ENCODE measurements at places on chromosomes 7 and 10.

GRCh38 chr7:143811-144453 is 48.4 kb upstream of the FAM20C start:
- DNase-seq = no peak

DNA sequence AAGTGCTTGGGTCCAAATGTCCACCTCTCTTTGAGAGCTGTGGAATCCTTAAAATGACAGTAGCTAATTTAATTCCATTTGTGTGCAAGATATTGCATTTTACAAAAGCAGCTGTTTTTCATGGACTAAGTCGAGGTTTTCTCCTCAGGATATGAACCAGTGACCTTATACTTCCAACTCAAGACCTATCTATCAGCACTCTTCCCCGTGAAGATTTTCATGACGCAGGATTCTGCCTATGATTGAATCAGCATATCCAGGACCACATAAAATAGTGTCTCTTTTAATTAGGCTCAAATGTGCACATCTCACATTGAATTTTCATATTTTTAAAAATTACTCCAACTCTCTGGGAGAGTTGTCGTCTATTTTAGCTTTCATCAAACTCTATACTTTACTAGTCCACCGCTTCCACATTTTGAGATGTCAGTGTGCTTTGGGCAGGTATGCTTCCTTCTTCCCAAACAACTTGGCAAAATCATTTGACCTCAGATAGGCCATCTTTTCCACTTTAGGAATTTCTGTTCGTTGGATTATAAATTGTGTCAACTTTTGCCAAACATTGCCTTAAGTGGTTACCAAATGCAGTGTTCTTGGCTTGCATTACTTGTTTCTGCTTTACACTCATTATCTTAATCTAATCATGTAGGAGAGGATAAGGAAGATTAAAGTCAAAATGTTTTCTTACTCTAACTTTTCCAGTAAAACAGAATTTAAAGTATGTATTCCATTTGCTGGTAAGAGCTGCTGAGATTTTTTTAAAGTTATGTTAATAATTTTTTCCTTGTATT is 39.4 kb downstream of the SEMA3A start:
- DNase-seq = no peak

GRCh38 chr10:47092831-47093230 is 181.6 kb downstream of the PTPN20 start:
- no peak for DNase-seq

- no peak for DNase-seq
These were observed 573.0 kb upstream of the AUTS2 start for GRCh38 chr7:69025249-69025648.

GRCh38 chr10:16440396-16441133 is 3.8 kb downstream of the PTER start:
- no peak for DNase-seq

DNA sequence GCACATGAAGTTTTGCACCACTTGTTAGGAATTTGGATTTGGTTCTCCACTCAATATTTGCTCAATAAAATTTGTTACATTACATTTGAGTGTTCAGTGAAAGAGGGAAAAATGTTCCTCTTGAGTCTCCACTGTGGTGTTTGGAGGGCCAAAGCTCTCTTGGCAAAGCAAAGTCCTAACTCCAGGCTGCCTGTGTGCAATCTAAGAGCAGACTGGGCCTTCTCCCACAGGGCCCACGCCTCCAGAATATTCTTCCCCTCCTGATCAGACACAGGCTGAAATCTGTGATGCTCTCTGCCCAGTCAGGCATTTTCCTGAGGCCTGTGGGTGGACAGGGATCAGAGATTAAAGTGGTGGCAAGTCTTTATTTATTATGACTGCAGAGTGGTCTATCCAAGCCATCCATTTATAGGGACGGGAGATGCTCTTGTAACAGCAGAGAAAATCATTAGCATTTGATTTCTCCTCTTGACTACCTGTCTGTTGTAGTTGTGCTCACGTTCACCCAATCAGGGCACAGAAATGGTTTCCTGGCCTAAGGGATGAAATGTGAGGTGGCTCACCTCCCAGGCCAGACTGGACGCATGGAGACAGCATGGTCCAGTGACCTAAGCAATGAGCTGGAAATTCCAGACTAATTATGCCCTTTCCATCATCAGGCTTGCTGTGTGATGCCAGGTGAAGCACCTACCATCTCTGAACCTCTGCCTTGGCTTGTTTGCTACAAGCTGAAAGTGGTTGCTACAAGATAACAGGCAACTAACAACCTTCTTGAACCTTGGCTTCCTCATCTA is 147.1 kb upstream of the NRBF2 start:
- no peak for DNase-seq

DNA sequence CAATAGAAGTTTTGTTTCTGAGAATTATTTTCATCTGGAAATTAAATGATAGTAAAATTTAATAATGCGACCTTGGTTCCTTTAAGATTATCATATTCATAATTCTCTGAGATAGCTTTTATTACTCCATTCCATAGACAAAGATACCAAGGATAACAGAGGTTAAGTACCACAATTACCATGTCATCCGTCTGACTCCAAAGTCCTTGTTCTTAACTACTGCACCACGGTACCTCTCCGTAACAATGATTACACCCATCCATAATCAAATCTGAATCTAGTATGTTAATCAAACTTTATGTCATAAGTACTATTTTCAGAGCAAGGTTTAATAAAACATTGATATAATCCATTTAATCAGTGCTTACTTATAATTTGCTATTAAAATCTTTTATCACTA is 8.4 kb downstream of the ZDHHC6 start:
- no peak for DNase-seq

GRCh38 chr7:50631639-50632038 is 66.4 kb upstream of the DDC start:
- DNase-seq = no peak

- DNase-seq = no peak
These were observed 40.5 kb upstream of the DPYSL4 start for GRCh38 chr10:132146271-132146671.

DNA sequence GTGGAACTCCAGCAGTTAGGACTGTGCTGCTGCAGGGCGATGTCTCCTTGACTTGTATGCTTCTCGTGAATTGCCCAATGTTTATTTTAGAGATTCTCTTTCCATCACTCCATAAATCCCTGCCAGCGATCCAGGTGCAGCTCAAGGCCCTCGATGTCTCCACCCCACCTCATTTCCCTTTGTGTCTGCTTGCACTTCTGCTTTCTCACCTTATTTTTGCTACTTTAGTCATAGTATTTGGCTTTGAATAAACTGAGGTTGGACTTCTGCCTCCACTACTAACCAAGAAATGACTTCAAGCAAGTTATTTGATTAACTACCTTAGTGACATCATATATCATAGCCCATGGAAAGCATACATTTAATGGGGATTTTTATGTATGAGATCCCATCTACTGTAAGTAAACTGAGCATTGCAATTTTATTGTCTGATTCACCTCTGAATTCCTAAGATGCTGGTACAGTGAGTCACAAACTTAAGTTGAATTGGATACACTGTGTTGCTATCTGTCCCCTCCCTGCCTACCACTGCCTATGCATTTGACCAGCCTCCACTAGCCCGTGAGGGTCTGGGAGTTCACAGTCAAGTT is 255.8 kb downstream of the ABCA13 start:
- DNase-seq = no peak

- peak; percentile 47 for DNase-seq
These were observed at the start of gene CPA4 for GRCh38 chr7:130292682-130293257. Gene CPA4 (plus strand): TSS chr7:130293161. CDS start chr7:130293181, 20 bp downstream.

DNA sequence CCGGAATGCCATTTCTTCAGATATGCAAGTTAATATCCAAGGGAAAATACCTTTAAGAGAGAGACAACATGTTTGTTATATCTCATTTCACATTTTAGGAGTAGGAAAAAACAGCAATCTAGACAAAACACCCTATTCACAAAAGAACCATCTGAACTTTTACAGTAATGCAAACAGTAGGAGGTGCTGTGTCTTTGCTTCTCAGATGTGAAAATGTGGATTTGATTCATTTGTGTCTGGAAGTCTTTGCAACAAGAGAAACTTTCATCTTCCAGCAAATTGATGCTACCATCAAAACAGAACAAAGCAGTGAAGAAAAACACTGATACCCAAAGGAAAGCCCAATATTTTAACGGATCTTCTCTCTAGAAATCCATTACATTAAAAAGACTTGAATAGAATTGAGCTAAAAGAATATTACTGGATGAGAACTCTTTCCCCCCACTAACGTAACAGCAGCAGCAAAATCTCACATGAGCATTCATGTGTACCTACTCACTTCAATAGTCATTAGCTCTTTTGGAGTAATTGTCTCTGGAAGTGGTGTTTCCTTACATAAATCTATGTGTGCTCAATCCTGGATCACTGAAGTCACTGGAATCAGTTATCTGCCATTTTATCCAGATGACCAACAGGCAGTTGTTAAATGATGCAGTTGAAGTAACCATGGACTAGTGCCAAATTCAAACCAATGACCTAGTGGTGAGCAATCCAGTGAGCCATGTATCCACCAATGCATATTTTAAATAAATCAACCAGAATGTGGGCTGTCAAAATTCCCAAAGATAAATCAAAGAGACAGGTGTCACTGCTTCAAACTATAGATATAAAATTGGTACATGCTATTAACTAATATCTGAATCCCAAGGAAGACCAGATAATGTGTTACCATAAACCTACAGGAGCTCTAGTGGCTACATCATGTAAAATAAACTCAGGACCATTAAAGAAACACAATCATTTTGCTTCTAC is 1.8 kb downstream of the SEMA3C start:
- peak; percentile 71 for DNase-seq

DNA sequence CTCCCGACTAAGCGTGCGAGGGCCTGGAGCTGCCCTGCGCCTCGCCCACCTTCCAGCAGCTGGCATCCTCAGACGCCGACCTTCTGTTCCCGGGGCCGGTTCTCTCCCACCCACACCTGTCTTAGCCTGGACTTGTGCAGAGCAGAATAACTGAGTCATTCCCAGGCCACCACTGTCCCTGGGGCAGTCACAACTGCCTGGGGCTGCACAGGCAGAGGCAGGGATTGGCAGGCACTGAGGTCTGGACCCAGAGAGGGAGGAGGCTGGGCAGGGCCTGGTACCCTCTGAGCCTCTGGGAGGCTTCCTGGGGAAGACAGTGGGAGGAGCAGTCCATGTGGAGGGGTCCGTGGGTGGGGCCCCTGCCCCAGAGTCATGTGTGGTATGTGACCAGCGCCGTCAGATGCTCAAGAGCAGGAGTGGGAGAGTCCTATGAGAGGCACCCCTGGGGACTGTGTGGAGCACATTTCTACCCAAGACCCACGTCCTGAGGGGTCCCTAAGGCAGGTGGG is 74.3 kb downstream of the NKX6-2 start:
- DNase-seq = no peak

DNA sequence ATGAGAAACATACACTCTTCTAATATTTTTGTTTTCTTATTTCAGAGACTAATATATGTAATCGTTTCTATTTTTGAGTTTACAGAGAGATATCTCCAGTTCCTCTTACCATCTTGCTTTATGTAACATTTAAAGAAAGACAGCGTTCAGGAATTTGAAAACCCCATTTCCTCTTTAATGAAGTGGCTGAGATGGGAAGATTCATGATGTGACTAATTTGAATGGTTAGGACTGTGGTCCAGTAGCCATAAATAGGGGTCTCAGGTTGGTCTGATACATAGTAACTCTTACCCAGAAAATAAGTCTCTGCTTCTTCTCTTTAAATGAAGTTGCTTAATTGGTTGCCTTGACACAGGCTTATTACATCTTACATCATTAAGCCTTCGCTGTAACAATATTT is 6.9 kb downstream of the KMT2E start:
- DNase-seq = no peak

DNA sequence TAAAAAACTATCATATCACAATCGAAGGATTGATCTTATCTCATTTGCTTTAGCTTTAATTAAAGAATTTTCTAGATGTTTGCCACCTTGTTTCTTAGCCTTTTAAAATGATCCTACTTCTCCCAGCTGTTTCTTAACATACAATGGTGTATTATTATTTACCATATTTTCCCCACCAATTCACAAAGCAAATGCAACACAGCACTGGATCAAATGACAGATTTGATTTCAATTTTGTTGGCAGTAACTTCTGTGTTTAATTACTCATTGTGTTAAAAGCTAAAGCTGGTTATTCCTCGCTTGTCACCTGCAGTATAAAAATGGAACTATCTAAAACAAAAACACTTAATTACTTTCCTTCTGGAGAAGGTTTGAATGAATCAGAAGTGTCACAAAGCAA is 19.6 kb downstream of the SVIL start:
- DNase-seq = no peak

GRCh38 chr10:4588824-4589223 is 237.2 kb upstream of the AKR1E2 start:
- DNase-seq = no peak

- DNase-seq = peak; percentile 40
These were observed 750 bp upstream of the CDK14 start for GRCh38 chr7:90595342-90595800.

GRCh38 chr10:13751191-13751764 is 164.5 kb downstream of the PRPF18 start:
- no peak for DNase-seq

- peak; percentile 16 for DNase-seq
These were observed 134.7 kb downstream of the ARL5B start for GRCh38 chr10:18793951-18794350.

DNA sequence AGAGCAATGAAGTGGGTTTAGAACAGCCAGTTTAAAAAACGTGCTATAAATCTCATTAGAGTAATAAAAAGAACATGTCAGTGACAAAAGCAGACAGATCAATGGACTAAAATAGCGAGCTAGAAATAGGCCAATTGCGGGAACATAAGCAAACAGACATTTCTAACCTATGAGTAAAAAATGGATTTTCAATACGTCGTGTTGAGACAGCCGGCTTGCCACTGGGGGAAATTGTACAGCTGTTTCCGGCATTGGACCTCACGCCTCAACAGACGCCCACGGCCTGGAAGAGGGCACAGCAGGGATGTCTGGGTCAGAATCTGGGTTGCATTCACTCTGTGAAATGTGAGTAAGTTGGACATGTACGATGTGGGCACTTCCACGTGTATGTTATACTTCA is 92.9 kb downstream of the SVOPL start:
- peak; percentile 4 for DNase-seq

- no peak for DNase-seq
These were observed 16.8 kb downstream of the AKR1B15 start for GRCh38 chr7:134565643-134566136.

- no peak for DNase-seq
These were observed 109.6 kb downstream of the GPR37 start for GRCh38 chr7:124655990-124656389.

GRCh38 chr10:80617807-80618206 is 80.1 kb downstream of the SH2D4B start:
- no peak for DNase-seq

DNA sequence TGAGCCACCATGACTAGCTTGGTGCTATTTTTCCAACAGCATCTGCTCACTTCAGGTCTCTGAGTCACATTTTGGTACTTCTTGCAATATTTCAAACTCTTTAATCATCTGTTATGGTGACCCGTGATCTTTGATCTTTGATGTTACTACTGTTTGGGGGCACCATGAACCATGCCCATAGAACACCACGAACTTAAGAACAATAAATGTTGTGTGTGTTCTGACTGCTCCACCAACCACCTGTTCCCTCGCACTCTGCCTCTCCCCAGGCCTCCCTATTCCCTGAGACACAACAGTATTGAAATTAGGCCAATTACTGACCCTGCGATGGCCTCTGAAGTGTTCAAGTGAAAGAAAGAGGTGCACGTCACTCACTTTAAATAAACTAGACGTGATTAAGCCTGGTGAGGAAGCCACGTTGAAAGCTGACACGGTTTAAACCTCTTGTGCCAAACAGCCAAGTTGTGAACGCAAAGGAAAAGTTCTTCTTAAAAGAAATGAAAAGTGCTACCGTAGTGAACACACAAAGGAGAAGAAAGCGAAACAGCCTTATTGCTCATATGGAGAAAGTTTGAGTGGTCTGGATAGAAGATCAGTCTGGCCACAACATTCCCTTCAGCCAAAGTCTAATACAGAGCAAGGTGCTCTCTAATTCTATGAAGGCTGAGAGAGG is 27.2 kb upstream of the ATP6V0A4 start:
- DNase-seq = no peak
